ENCODE measurements at places on chromosomes 11 and 22.

GRCh38 chr11:129260750-129261149 lies 68.6 kb upstream of the ARHGAP32 start:
- DNase-seq: no peak

DNA sequence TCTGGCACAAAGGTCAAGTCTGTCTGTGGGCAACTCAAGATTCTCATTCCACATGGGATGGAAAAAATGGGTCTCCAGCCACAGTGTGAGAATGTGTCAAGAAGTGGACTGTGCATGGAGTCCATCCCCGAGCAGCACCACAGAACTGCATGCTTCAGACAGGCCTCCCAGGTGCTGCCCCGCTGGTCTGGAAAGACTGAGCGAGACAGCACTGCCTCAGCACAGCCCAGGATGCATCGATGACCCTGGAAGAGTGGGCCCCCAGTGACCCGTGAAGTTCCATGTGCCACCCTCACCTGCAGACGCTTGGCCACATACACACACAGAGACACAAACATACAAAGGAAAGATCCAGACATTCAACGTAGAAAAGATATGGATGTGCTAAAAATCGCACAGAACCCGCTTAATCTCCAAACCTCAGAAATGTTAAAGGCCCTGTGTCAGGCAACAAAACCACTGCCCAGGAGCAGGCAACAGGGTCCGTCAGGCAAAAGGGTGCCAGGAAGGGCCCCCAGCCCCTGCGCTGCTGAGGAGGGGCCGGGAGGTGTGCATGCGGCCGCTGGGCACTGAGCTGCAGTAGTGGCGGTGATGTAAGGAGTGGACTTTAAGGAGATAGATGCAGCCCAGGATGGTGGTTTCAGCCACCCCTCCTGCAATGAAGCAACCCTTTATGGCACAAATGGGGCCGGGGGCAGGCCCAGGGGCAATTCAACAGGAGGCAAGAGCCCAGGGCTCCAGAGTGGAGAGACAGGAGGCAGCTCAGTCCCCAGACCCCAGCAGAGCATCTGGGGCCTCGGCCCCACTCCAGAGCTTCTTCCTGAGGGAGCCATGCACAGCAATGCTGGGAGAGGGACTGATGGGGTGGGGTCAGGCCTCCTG lies 84.7 kb downstream of the DGCR2 start:
- DNase-seq: no peak

DNA sequence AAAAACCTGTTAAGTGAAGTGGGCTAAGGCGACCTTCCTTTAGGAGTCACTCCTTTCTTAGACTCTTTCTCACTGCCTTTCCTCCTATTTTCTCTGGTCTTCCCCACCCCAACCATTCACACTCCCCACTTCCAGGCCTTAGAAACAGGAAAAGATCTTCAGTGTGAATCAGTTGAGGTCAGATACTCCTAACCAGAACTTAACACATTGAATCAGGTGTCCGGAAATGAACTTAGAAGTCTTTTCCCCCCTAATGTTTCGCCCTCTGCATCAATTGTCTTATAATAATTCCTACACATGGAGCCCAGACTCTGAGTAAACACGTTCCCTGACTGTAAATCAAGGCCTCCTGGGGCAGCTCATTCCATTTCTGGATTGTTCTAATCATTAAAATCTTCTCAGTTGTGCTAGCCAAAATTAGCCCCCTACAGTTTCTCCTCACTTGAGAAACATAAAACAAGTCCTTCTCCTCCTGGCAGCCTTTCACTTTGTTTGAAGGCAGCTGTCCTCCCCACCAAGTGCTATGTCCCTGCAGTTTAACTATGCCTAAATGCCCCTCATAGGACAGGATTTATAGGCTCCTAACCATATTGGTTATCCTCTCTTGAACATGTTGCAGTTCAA lies 32.7 kb upstream of the USP47 start:
- DNase-seq: no peak

DNA sequence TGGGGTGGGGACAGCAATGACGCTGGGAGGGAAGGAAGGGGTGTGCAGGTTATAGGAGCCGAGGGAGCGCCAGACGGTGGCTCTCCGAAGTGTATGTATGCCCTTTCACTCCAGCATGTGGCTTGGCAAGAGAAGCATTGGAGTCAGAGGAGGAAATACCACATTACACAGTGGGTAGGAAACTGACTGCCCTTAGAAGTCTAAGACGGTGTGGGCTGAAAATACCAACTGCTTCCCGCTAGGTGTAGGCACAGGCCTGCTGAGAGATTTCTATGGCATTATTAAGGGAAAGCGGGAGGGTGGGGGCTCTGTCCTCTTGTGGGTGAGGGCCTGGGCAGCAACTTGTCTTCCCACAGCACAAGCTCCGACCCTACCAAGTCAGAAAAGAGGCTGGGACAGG lies 44.7 kb downstream of the CACNG2 start:
- no peak for DNase-seq

DNA sequence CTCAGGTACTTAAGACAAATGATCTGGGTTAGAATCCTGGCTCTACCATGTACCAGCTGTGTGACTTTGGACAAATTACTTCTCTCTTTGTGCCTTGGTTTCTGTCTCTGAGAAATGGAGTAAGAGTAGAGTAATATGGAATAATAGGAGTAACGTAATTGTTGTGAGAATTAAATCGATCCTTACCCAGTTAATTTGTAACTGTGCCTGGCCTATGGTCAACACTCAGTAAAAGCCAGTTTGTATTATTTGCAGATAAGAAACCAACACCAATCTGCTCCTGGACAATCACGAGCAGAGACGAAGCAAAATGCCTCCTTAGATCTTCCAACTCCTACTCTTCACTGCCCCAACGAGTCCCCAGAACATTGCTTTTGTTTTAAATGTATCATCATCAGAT lies 266.7 kb downstream of the DCDC1 start:
- no peak for DNase-seq

DNA sequence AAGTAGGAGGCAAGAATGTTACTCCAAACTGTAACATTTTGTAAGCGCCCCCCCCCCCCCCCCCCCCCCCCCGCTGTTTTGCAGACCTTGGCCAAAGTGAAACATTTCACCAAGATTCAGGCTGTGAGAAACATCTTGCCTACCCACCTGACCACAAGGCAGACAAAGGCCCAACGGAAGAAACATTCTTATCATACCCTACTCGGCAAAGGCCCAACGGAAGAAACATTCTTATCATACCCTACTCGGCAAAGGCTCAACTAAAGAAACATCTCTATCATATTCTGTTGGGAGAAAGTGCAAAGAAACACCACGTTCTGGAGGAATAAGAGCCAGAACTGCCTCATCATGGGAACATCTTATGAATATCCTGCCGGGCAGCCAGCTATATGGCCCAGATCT lies 117.1 kb downstream of the JRKL start:
- no peak for DNase-seq

DNA sequence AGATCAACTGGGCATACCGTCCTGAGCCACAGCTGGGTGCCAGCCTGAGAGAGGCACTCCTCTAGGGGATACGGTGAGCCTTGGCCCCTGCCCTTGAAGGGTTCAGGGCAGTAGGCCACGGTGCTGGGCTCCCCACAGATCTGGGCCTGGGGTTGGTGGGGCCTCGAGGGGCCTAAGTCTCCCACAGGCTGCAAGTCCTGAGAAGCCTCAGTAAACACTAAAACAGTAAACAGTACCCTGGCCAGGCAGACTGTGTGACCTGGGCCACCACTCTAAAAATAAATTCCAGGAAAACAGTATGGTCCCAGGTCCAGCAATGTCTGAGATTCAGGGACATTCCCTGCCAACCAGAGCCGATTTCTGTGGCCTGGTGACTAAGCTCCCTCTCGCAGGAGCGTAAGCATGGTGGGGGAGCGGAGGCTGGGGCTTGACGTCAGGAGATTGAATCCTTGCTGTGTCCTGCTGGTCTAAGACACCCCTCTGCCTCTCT lies 2.3 kb upstream of the RHOD start:
- DNase-seq: no peak

DNA sequence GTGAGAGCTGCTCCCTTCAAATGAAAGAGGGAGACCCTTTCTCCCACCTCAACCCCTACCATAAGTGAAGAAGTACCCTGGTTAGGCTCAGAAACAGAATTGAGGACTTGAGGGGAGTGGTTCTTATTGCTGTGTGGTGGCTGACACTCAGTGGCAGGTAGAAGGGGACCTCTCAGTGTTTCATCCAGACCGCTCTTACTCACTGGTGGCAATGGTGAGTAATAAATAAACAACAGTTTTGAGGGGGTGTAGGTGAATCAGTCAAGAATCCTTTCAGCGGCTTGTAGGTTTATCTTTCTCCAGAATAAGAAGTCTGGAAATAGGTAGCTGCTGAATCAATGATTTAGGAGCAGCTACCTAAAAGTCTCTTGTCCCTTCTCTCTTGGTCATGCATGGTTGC lies 403.4 kb upstream of the B3GAT1 start:
- DNase-seq: no peak

- peak; percentile 70 for DNase-seq
These were observed 3.9 kb upstream of the BCL9L start for GRCh38 chr11:118929501-118930093.

GRCh38 chr11:35237860-35238715 lies 99.1 kb downstream of the CD44 start:
- DNase-seq: peak; percentile 41

DNA sequence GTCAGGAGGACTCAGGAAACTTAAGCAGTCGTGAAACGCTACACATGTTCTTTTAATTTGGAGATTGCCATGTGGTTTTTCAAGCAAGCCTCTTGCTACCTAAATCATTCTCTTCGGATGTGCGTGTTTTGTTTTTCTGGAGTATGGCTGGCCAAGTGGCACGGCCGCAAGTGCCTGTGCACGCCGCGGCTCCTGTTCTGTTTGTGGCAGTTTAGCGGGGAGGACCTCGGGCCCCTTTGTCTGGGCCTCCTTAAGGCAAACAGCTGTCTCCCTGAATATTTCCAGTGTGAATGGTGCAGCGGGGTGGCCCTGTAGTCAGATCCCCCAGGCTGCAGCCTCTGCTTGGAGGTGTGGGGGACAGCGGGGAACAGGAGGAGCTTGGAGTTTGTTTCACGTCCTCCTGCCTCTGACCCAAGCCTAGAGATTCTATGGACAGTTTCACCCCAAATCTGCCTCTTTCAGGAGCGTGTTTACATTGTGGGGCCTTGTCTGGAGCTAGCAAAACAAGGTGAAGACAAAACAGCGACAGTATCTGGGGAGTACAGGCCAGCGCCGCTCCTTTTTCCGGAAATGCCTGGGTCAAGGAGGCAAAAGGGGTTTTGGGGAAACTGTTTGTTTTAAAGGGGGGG lies 1.3 kb downstream of the LRP5 start:
- no peak for DNase-seq

DNA sequence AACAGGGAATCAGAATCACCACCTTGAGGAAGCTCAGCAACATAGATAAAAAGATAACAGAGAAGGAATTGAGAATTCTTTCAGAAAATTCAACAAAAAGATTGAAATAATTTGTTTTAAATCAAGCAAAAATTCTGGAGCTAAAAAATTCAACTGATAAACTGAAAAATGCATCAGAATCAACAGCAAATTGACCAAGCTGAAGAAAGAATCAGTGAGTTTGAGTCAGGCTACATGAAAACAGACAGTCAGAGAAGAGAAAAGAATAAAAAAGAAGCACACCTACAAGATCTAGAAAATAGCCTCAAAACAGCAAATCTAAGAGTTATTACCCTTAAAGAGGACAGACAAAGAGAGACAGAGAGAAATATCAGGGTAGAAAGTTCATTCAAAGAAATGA lies 28.8 kb downstream of the BTG4 start:
- DNase-seq: no peak

DNA sequence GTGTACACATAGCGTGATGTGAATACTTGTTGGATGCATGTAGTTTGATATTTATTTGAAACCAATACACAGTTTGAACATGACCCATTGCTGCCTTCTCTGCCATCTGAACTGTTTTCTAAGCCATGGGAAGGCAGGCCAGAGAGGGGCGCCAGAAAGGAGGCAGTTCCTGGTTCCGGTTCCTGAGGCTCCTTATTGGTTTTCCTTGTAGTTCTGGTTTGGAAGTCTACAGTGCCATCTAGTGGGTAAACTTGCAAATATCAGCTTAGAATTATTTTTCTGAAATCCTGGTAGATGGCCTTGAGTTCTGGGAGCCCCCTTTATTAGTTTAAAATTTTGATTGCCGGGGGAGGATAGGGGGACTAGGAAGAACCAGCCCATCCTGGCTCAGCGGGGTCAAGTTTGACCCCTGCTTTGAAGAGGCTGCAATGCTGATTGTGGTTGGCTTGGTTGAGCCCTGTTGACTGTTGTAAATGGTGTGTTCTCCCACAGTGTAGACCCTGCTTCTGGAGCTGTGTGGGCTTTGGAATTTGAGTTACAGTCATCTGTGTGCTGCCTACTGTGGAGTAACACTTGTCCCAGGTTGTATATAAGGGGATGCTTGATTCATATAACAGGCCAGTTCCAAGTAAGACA lies 48.4 kb downstream of the GRAMD1B start:
- peak; percentile 12 for DNase-seq

DNA sequence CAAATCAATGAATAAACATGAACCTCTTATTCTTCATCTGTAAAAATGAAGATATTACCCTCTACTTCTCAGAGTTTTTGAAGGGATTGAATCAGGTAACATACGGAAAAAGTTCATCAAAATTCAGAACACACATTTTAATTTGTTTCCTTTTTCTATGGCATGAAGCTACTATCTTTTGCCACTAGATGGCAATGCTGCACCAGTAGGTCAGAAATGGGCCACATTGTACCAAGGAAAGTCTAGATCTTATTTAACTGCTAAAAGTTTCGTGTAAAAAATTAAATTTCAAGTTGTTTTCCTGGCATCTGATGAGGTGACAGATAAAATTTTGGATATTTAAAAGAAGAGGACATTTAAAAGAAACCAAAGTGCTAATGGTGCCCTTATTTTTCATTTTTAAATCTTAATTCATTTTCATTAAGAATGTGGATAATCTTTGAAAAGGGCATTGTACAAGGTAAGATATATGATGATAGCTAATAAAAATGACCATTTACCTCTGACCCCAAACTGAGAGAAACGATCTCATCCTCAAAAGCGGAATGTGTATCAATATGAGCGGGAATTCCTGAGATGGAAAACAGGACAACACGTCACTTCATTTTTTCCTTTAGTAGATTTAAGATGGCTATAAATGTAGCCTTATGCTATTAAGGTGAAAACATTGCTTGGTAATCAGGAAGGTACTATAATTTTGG lies 16.1 kb downstream of the ALKBH8 start:
- peak; percentile 27 for DNase-seq

DNA sequence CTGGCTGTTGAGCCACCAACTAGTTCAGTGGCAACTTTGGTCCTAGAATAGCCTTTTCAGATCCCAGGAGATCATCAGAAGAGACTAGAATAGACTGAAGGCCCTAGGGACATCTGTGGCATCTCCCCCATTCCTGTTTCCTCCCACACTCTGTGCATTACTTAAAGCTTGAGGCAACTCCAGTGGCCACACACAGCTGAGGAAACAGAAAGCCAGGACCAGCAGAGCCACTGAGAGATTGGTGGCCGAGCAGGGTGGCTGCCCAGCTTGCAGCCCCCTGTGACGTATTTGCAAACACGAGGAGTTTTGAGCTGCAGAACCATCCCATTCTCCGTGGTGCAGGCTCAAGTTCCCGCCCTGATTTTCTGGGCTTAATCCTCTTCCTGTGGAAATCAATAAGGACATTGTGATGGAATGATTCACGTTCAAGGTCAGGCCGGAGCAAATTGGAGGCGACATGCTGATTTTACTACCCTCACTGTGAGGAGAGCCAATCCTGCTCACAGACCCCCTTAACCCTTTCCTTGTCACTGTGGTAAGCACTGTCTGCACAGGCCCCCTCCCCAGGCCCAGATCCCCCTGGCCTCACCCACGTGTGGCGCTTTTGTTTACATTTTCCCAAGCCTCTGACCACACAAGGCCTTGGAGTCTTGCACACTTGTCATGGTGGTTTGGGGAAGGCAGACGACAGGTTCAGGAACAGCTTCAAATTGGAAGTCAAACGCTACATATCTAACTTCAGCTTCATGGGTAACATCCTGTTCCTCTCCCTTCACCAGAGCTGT lies 69.1 kb upstream of the MYOD1 start:
- no peak for DNase-seq
